ENCODE measurements at places on chromosomes 6 and 20. TPM values are rescaled to one million over a fixed set of nuclear protein-coding genes. Genes with fewer than 3 reads are reported as not detected.

DNA sequence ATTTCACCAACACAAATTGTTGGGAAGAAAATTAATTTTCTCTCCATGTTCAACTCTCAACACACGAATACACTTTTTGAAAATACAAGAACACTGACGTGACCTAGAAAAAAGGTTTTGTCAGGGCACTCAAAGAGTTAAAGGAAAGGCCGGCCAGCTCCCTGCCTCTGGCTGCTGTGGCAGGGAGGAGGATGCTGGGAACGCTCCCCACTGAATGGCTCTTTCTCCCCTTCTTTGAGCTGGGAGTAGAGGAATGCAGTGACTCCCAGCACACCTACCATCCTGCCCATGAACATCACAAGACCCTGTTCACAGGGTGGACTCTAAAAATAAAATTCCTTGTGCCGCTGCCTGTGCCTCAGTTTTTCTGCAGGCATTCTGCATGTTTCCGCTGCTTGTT lies 47.0 kb downstream of the MAP3K5 start:
- no peak for DNase-seq

GRCh38 chr20:62929051-62929538 lies 2.8 kb upstream of the DIDO1 start:
- DNase-seq, result no peak

- no peak for DNase-seq
Observed at GRCh38 chr6:163001330-163001729, 273.6 kb downstream of the PACRG start.

Gene HSP90AB1
- 943 TPM for polyA plus RNA-seq

DNA sequence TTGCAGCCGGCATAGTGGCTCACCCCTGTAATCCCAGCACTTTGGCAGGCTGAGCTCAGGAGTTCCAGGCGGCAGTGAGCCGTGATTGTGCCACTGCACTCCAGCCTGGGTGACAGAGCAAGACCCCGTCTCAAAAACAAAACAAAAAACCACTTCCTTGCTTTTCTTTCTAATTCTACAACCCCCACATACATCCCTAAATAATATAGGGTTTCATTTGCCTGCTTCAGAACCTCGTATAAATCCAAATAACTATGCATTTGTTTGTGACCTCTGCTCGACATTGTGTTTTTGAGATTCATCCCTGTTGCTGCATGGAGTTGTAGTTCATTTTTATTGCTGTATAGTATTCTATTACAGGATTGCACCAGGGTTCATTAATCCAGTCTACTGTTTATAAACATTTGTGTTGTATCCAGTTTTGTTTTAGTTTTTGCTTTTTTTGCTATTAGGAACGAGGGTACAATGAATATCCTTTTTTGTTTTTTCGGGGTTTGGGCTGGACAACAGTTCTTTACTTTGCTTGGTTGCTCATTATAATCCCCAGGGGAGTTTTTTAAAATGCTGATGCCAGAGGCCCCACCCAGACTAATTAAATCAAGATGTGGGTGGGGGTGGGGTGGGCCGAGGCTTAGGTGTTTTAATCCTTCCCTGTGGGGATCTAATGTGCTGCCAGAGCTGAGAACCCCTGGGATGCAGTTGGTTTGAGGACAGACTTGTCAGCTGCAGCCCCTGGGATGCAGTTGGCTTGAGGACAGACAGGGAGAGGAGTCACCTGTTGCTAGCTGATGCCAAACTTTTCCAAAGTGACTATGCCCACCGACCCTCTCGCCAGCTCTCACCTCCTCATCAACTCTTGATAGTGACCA lies 2.4 kb upstream of the SNAI1 start:
- no peak for DNase-seq

- DNase-seq, result no peak
Observed at GRCh38 chr6:37077191-37077904, 71.9 kb downstream of the FGD2 start.

- DNase-seq, result no peak
Observed at GRCh38 chr6:11586117-11586516, 48.6 kb downstream of the TMEM170B start.

DNA sequence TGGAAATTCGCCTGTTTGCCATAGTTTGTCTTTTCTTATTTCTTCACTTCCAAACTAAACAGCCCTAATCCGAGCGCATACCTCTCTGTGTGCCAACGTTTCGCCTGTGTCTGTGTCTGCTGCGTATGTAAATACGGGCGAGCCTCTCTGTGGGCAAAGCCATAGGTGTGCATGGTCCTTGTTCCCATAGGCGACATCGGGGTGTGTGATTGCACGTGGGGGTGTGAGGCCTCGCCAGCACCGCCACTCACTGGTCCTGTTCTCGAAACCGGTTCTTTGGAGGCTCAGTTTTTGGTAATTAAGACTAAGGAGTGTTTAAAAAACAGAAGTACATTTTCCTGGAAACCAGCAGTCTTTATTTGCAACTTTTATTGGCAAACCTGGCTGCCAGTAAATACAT lies 6.0 kb upstream of the FOXC1 start:
- DNase-seq, result no peak

DNA sequence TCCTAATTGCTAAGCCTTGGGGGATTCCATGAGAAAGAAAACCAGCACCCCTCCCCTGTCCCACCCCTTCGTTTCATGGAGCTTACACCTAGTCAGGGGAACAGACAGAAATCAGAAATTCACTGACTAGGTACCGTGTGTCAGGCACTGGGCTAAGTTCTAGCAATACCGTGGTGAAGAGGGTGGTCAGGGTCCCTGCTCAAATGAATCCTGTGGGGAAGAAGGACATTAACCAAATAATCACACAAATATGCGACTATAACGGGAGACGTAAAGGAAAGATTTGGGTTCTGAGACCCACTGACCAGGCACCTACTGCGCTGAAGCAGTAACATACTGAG lies 65.1 kb upstream of the TOP1 start:
- no peak for DNase-seq

GRCh38 chr6:150327117-150327774 lies 41.6 kb upstream of the IYD start:
- no peak for DNase-seq

Gene PROKR2
- not detected for polyA plus RNA-seq

DNA sequence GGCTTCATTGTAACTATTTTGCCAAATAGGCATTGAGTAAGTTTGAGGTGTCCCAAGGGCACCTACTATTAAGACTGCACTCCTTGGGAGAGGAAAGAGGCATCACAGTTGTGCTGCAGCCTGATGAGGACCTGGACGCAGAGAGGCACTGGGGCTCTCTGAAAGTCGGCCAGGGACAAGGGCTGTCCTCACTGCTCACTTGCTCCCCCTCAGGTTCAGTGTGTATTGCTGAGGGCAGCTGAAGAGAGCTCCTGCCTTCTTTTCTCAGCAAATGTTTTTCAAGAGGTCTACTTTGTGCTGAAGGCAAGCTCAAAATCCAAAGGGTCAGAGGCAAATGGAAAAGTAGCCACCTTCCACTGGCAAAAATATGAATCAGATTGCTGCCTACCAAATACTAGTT lies 331.8 kb downstream of the RIMS1 start:
- no peak for DNase-seq

GRCh38 chr6:107763946-107764345 lies 60.2 kb downstream of the SCML4 start:
- DNase-seq, result no peak

Gene ADGRF5
- polyA plus RNA-seq, result not detected

DNA sequence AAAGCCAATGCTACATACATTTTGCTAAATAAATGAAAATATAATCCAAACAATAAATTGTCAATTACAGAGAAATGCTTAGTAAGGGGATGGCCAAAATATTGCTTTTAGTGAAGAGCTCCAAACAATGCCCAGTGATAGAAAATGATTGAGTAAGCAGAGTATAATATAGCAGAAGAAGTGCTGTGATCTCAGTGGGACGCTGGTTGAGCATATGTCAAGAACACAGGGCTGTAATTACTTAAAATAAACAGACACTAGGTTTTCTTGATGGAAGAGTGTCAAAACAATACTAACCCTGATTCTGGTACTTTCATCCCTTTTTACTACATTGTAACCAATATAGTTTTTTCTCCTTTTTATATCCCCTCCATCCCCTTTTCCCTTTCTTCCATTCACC lies 150.3 kb downstream of the GRIK2 start:
- no peak for DNase-seq

Gene OARD1
- polyA plus RNA-seq, result 7.0 TPM

Gene FAM162B
- 10.9 TPM for polyA plus RNA-seq

GRCh38 chr6:154515826-154516225 lies 5.3 kb upstream of the CNKSR3 start:
- DNase-seq, result no peak

- DNase-seq, result no peak
Observed at GRCh38 chr6:157398151-157398550, 17.2 kb downstream of the ZDHHC14 start.

DNA sequence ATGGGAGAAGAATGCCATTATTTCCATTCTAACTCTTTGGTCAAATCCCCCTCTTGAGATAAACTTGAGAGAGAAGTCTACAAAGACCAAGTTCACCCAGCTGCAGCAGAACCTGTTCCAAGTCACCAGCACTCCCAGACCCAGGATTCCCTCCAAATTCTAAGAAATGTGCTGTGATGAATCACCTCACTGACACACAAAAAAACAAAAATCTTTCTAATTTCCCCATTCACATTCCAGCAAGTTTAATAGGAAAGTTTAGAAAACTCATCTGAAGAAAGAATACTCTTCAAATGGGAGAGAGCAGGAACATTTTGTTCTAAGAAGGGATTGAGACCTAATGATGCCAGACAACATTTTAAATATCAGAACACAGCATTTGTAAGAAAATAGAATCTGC lies 213.6 kb upstream of the PLCB4 start:
- no peak for DNase-seq

DNA sequence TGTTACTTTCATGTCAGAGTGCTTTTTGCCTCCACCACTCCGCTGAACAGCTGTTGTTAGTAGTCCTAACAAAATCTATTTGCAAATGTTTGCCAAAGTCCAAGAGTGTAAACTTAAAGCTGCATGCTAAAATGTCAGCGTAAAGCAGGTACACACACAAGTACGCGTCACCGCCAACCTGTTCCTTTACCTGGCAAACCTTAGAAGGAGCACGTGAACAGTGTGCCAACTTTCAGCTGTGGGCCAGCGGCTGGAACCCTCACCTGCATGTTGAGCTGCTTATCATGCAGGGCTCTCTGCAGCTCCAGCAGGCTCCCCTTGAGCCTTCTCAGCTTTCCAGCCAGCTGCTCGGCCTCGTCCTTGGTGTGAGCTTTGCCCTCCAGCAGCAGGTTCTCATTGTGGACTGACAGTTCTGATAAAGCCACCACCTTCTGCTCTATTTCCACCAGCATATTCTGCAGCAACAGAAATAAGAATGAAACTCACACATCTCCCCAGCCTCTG lies 359.3 kb downstream of the SYNE1 start:
- no peak for DNase-seq

DNA sequence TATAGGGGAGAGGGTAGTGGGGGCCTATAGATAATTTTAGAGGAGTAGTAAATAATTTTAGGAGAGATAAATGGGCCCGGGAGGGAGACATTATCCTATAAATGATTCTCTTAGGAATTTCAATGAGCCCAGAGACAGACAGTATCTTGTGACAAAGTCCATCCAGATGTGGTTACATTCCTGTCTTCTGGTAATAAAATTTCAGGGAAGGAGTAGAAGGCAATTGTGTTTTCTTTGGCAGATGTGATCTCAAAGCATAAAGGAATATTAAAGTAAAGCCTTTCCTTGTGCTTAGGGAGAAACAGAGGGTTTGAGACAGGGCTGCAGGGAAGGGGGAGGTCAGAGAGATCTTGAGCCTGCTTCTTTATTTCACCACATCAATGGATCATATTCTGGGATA lies 979.8 kb upstream of the GJE1 start:
- DNase-seq, result no peak

Gene COL9A1
- polyA plus RNA-seq, result not detected

GRCh38 chr20:15171016-15171415 lies 833.6 kb upstream of the FLRT3 start:
- DNase-seq, result no peak

GRCh38 chr6:21265730-21266044 lies 327.9 kb upstream of the SOX4 start:
- no peak for DNase-seq

Gene PTCRA
- polyA plus RNA-seq, result not detected

- no peak for DNase-seq
Observed at GRCh38 chr6:33175436-33176069, 16.7 kb downstream of the COL11A2 start.

DNA sequence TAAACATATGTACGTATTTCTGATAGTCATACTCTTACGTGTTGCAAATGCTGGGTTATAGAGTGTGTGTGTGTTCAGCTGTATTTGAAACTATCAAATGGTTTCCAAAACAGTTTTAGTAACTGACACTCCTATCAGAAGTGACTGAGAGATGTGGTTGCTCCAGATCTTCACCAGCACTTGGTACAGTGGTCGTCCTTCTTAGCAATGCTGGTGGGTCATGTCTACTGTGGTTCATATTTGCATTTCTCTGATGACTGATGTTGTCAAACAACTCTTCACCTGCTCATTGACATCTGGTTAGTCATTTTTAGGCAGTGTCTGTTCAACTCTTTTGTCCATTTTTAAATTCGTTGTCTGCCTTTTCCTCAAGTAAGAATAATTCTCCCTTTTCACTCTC lies 259.3 kb downstream of the KIF16B start:
- DNase-seq, result no peak

Gene RRP36
- 54.0 TPM for polyA plus RNA-seq

GRCh38 chr6:101444717-101445116 lies 51.2 kb downstream of the GRIK2 start:
- DNase-seq, result no peak

GRCh38 chr6:14316651-14317386 lies 199.2 kb downstream of the CD83 start:
- no peak for DNase-seq

GRCh38 chr6:99080191-99080590 lies 132.4 kb upstream of the FBXL4 start:
- DNase-seq, result no peak

Gene OR2H1
- polyA plus RNA-seq, result not detected

DNA sequence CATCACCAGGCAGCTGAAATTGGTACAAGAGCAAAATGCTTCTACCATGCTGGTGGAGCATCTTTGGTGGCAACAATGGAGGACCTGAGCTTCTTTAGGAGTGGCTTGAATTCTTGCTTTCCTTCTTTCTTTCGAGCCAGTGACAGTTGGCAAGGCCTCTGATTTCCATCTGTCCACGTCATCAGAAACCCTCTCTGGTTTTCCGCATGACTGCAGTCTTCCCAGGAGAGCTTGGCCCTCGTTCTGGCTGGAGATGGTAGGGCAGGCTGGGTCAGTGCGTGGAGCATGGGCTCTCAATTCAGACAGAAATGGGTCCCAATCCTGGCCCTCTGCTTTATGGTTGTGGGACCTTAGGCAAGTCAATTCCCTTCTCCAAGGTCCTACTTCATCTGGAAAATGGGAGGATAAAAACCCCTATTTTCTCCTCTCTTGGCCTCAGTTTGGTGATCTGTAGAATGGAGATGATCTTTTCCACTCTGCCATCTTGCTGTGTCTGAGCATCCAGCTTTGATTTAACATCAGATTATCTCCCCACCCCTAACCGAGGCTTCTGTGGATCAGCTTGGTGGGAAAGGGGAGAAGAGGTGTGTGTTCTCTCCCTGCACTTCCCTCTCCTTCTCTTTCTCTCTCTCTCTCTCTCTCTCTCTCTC lies 3.6 kb upstream of the BPIFB1 start:
- DNase-seq, result no peak

Gene EXOC2
- polyA plus RNA-seq, result 27.8 TPM

GRCh38 chr6:11604215-11604614 lies 66.7 kb downstream of the TMEM170B start:
- no peak for DNase-seq

- no peak for DNase-seq
Observed at GRCh38 chr6:4364172-4364571, 228.8 kb upstream of the ECI2 start.

Gene IMPG1
- polyA plus RNA-seq, result 0.15 TPM
